ENCODE measurements at places on chromosomes 13 and 19.

DNA sequence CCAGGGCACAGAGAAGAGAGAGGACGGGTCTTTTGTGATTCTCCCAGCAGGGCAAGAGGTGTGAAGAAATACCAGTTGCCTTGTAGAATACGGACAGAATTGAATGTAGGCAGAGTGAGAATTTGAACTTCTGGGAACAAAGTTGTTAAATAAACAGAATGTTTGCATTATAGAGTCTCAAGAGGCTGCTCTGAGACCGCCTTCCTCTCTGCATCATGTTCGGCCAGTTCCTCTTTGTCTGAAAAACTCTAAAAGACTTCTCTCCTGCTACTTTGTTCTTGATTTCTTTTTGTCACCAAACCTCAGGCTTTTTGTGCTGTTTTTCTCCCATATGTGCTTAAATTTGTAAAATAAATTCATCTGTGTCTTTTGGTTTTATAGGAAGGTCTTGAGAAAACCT, 256.4 kb downstream of the DLEU7 start:
- DNase-seq, result no peak

- no peak for DNase-seq
Measured at GRCh38 chr13:60755380-60756163, 358.6 kb downstream of the TDRD3 start.

- DNase-seq, result peak; percentile 59
Measured at GRCh38 chr19:13881251-13881691, 4.3 kb downstream of the NANOS3 start.

DNA sequence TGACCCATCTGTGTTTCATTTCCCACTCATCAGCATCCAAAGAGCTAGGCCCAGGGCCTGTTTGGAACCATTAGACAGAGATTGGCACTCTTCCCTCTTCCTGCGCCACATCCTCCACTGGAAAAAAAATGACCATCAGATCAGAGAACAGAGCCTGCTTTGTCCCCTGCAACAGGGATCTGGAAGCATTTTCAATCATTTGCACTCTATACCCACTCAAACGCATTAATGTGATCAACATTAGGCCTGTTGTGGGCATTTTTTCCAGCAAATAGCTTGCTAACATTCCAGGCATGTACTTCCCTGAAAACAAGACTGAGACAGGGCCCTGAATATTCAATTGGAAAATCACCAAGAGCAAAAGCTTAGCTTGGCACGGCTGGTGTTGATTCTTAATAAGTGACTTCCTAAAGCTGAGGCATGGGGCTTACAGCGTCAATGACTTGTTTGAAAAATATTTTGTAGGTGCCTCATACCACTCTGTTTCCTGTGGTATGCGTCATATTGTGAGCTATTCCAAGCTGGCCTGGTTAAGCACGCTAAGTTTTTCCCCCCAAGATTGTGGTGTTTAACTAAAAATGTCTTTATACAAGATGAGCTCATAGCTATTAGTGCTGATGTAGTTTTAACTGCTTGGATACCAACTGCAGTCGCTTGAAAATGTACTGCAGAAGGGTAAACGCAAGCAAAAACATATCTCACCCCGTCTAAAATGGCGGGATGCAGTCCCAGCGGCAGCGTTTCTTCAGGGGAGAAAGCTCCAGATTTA, 404.4 kb downstream of the SPRY2 start:
- DNase-seq, result no peak

GRCh38 chr13:37797631-37798030, 71.9 kb downstream of the TRPC4 start:
- no peak for DNase-seq

DNA sequence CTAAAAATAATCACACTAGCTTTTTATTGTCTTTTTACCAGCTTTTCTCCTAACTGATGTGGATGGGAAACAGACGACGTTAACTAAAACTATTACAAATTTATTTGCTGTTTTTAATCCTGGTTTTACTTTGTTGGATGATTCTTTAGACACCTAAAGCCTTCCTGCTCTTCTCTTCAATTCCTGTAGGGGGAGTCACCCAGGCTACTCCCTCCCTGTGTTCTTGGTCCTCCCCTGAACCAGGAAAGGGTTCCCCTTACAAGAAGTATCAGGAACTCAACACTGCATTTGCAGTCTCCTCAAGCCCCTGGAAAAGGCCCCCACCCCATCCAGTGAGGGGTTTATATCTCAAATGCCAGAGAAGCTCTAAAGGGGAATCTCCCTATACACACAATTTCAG, 206.1 kb downstream of the SUCLA2 start:
- DNase-seq, result no peak

DNA sequence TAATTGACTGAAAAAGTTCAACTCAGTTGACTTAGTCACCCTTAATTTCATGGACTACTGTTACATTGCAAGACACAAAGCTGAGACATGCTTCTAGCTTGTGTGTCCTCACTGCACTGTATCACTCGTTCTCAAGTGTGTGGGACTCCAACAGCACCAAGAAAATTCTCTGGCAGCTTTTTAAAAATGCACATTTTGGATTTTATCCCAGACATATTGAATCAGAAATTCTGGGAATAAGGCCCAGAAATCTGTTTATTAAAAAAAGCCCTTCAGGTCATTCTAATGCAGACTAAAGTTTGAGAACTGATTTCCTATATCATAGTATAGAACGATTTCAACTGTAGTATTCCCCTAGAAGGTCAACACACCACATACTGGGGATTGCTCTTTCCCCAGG, 1485.3 kb downstream of the PCDH9 start:
- DNase-seq, result no peak

Measured in WERI-Rb-1 (cell line).